HuH-7 (cell line): ENCODE measurements at places on chromosomes 5 and 9.

DNA sequence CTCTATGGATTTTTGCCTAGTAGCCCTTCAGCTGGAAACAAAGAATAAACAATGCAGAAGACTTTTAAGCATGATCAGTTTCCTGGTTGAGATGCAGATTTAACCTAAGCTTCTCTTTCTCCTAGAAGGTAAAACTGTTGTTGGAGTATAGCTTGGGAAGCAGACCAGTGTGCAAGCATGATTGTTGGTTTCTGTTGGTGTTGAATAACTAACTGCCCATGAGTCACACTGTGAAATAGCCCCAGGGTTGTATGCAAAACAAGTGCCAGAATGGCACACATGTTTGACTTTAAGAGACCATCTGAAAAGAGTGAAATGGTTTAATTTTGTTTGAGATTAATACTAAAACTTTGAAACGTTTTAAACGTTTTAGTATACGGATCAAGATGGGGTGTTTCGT is 227.1 kb downstream of the ARHGEF28 start:
- DNase-seq = no peak

DNA sequence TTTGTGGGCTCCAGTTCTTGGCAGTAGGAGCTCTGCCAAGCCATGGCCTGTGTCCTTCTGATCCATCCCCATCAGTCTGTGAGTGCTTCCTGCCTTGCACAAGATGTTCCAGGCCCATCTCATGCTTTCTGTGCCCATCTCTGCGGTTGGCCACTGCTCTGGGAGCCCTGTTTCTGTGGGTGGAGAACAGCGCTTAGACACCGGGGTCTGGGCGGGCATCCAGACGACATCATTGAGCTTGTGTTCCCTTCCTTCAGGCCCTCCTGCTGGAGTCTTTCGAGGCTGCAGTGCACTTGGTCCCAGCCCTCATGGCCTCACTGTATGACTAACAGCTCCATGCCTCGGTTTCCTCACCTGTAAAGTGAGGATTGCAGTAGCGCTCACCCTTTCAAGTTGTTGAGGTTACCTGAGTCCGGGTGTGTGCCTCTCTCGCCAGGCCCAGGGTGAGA is 14.9 kb upstream of the CARD19 start:
- no peak for DNase-seq

DNA sequence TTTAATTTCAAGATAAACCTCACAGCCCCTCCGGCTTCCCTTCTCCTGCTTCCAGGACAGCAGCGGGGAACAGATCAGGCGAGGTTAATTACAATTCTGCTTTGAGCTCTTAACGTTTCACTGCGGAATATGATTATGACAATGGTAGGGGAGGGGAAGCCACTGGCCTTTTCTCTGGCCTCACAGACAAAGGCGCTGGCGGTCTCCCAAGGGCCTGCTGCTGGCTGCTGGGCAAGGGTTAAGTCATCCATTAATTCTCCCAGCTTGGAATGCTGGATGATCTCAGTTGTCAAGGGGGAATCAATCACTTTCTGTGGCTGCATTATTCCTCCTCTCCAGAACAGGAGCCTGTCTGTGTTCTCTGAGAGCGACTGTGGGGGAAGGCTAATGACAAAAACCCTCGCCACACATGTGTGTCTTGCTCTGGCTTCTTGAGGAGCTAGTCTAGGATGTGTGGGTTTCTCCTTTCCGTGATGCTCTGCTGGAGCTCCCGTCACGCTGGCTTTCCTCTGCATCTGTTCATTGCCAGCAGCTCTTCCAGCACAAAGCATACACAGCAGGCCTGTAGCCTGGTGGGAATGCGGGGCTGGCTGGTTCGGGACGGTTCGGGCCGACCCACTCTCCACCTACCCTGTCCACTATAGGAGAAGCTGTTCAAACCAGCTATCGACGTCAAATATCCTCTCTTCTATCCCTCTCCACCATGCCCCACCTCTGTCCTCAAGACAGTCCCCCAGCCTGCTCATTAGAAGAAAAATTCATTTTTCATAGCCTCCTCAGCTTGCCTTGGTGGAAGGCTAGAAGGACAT is 82.8 kb downstream of the DCP2 start:
- DNase-seq = no peak

DNA sequence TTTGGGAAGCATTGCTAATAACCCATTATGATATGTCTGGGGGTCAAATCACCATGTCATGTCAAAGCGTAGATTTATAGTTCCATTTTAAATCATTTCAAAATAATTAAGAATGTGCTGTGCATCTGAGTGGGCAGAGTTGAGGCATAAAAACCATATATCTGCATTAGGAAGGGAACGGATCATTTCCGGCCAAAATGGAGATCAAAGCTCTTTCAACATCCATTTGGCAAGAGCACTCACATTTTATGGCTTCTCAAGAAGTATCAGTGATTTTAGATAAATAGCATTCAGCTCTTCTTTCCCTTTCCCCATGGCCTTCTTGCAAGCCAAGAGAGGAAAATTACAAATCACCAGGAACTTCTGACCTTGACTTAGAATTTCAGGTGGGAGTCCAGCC is 89.9 kb downstream of the HSPA4 start:
- no peak for DNase-seq

DNA sequence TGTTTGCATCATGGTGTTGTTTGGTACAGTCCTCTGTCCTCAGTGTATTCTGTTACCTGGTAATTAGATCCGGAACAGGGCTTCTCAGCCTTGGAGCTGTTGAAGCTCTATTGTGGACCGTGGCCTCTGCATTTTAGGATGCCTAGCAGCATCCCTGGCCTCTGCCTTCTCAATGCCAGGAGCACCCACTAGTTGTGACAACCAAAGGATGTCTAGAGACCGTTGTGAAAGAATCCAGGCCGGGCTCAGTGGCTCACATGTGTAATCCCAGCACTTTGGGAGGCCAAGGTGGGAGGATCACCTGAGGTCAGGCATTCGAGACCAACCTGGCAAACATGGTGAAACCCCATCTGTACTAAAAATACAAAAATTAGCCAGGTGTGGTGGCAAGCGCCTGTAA is 159.6 kb downstream of the CACNA1B start:
- DNase-seq = no peak

GRCh38 chr5:151338734-151339133 is 8.6 kb downstream of the SLC36A2 start:
- no peak for DNase-seq
